Activated T-cell treated with anti-CD3 and anti-CD28 coated beads for 1 hour (primary cell): ENCODE measurements at places on chromosomes 3 and 15.

GRCh38 chr3:186456731-186457191 is 87.4 kb downstream of the CRYGS start:
- no peak for DNase-seq

- DNase-seq, result no peak
Measured at GRCh38 chr15:50124631-50125030, 5.6 kb upstream of the ATP8B4 start.

GRCh38 chr15:67110361-67110781 is 45.0 kb downstream of the SMAD3 start:
- no peak for DNase-seq

DNA sequence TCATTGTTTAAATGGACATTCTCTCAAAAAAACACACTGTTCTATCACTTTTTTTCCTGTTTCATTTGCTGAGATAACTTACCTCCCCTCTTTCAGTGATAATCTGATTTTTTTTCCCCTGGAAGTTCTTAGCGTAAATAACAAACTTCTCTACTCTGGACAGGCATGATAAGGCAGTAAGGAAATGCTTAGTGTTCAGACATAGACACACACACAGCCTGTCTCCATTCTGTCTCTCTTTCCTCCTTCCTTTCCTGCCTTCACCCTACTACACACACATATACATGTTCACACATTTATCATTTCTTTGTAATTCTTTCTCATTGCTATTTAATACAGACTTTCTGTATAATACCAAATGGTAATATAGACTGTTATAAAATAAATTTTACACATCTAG is 470.8 kb upstream of the ROBO1 start:
- no peak for DNase-seq

DNA sequence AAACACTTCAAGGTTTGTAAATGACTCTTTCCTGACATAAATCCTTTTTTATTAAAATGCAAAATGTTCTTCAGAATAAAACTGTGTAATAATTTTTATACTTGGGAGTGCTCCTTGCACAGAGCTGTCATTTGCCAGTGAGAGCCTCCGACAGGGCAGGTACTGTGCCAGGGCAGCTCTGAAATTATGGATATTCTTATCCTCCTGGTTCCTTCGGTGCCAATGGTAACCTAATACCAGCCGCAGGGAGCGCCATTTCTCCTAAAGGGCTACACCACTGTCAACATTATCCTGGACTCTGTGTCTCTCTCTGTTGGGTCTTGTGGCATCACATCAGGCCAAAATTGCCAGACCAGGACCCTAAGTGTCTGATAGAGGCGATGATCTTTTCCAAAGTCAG is 33.0 kb downstream of the CHDH start:
- DNase-seq, result no peak

DNA sequence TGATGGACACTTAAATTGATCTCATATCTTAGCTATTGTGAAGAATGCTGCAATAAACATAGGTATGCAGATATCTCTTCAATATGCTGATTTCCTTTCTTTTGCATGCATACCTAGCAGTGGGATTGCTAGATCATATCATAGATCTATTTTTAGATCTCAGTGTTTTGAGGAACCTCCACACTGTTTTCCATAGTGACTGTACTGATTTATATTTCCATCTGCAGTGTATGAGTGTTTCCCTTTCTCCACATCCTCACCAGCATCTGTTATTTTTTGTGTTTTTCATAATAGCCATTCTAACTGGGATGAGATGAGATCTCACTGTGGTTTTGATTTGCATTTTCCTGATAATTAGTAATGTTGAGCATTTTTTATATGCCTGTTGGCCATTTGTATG is 17.1 kb upstream of the RASA2 start:
- no peak for DNase-seq

GRCh38 chr3:127684871-127685707 is 12.3 kb downstream of the ABTB1 start:
- no peak for DNase-seq

DNA sequence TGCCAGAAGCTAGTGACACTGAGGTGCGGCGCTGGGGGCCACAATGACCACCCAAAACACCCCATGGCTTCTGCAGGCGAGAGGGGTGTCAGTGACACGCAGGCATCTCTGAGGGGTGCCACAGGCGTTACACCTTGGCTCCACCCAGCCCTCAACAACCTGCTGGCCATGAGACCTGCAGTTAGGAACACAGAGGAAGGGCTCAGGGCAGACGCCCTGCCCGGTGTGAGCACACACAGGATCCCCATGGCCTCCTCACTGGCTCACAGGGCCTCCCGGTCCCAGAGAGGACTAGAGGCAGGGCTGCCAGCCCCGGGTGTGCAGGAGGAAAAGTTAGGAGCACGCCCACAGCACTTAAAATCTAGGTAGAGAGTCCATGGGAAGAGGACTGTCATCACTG is 35.1 kb downstream of the CYFIP1 start:
- DNase-seq, result no peak

DNA sequence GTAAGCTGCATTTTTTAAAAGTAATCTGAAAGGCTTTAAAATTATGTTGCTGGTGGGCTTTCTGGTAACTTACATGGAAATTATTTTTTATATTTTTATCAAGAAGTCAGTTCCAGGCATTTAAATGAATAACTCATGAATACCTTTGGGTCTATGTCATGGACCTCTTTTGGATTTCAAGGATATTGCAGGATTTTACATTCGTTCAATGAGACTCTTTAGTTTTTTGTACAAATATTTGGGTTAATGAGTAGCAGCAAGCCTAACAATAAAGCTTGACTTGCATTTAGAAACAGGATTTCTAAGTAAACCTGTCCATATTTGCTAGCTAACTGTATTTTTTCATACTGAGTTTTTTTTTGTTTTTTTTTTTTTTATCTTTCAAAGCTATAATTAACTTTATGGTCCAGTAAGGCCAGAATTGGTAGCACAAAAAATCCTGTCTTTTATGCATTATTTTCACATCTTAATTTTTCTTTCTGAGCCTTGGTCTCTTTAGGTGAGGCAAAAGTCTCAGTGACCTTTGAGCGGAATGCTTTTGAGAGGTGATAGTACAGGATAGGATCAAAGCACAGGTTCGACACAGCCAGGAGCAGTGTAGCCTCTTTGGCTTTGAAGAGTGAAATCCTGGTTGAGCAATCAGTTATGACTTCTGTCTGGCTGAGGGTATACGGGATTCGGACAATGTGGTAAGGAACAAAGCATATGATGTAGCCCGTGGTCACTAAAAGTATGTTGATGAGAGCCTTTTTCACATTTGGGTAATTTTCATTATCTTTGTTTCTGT is 4.8 kb downstream of the GPR171 start:
- no peak for DNase-seq

DNA sequence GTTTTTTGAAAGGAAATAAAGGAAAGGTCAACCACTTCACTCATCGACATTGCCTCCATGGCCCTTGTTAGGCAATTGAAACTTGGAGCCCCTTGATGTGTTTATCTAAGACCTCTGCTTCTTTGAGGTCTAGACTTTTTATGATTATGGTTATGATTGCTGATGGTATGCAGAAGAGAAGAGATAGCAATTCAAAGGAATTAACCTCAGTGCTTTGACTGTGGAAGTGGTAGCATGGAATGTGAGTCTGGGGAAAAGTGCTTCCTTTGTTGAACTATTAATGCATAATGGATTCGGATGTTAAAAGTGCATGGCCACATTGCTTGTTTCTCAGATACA is 46.1 kb downstream of the FNDC3B start:
- DNase-seq, result no peak

GRCh38 chr3:37217098-37217849 is 42.9 kb upstream of the LRRFIP2 start:
- no peak for DNase-seq

DNA sequence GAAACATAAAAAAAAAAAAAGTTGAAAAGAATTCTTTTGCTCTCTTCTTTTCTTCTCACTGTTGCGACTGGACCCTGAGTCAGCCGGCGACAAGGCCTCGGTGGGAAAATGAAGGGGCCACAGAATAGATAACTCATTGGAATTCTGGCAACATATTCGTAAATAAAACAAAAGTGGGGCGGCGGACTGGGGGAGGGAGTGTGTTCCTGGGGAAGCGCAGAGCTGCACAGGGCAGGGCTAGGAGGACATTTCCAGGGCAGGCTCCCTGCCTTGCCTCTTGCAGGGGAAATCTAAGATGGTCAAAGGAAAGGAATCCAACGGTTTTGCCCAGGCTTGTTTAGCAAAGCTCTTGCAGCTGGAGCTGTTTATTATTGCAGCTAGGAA is 1042.8 kb upstream of the NR2F2 start:
- DNase-seq, result no peak
